ENCODE measurements at places on chromosomes 6 and 20. TPM values are rescaled to one million over a fixed set of nuclear protein-coding genes. Genes with fewer than 3 reads are reported as not detected.

The BTNL2 gene
- not detected for total RNA-seq

DNA sequence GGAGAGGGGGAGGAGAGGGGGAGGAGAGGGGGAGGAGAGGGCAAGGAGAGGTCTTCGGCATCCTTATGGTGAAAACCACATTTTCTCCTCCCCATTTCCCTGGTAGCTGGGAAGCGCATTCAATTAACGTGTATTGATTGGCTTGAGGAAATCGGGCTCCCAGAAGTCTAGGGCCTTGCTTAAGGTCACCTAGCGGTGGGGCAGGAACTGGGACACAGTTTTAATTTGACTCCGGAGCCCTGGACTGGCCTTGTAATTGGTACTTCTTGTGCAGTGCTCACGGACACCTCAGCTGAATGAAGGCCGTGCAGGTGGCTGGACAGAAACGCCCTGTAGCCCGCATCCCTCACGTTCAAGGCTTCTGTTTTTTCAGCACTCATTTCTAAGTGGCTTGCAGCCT is 42.8 kb downstream of the CTCFL start:
- H3K27ac ChIP-seq: no peak overlapping the region
- H3K36me3 ChIP-seq: no peaks in the 10 kb centered on the region
- H3K4me1 ChIP-seq: no peaks in the 10 kb centered on the region
- no peaks in the 10 kb centered on the region for H3K27me3 ChIP-seq
- DNase-seq: peak; percentile 15

GRCh38 chr6:96502915-96503314 is 18.7 kb upstream of the UFL1 start:
- H3K27ac ChIP-seq: no peak overlapping the region
- H3K4me1 ChIP-seq: no peaks in the 10 kb centered on the region
- no peaks in the 10 kb centered on the region for H3K36me3 ChIP-seq
- no peaks in the 10 kb centered on the region for H3K27me3 ChIP-seq
- DNase-seq: no peak

GRCh38 chr6:107122748-107123147 is 7.4 kb upstream of the BEND3 start:
- H3K27ac ChIP-seq: no peak overlapping the region
- no peak for DNase-seq
- H3K36me3 ChIP-seq: no peaks in the 10 kb centered on the region
- H3K4me3 ChIP-seq: no peak overlapping the region
- no peaks in the 10 kb centered on the region for H3K4me1 ChIP-seq

DNA sequence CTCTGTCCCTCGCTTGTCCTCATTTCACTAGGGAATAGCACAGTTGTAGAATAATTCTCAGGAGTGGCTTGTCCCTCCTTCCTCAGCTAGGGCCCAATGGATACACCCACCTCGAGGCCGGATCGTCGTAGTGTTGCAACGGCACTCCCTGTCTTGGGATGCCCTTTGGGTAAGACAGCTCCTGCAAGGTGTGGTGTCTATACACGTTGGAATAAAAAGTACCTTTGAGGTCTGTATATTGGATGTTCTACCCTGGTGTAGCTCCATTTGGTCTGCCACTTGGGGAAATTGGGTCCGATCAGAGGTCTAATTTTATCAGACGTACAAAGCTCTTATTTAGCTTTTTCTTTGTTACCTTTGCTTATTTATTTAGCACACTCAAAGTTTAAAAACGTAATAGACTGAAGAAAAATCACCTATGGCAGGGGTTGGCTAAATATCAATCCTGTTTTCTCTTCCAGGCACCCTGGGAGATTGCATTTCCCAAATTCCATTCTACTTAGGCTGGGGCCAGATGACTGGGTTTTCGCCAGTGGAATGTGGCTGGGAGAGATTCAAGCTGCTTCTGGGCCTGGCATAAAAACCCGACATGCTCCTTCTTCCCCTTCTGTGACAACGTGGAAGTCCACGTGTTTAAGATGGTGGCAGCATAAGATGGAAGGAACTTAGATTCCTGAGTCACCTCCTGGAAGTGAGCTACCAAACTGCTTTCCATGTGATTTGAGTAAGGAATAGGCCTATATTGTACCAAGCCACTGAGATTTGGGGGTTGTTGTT is 82.3 kb upstream of the CD83 start:
- peak; percentile 73 for DNase-seq
- peaks cover 13% of the 10 kb centered on the region for H3K4me1 ChIP-seq
- H3K27me3 ChIP-seq: no peaks in the 10 kb centered on the region
- no peak overlapping the region for H3K4me3 ChIP-seq
- peak overlapping the region; percentile 58 for H3K27ac ChIP-seq

DNA sequence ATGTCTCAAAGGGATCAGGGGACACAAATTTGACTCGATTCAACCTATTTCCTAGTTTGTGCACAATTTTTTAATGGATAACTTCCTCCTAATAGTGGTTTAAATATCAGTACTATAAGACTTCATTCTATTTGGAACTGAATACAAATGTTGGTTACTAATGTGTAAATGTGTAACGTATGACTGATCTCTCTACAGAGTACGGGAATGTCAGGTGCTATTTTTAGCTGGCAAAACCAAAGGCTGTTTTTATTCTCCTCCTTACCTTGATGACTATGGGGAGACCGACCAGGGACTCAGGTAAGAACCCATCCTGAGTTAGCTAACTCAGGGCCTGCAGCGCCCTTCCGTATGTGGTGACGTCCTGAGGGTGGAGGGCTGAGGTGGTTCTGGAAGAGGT is 33.0 kb downstream of the PRPH2 start:
- no peak overlapping the region for H3K4me3 ChIP-seq
- peaks cover 73% of the 10 kb centered on the region for H3K4me1 ChIP-seq
- no peak for DNase-seq
- H3K36me3 ChIP-seq: peaks cover 8% of the 10 kb centered on the region
- H3K27me3 ChIP-seq: no peaks in the 10 kb centered on the region

DNA sequence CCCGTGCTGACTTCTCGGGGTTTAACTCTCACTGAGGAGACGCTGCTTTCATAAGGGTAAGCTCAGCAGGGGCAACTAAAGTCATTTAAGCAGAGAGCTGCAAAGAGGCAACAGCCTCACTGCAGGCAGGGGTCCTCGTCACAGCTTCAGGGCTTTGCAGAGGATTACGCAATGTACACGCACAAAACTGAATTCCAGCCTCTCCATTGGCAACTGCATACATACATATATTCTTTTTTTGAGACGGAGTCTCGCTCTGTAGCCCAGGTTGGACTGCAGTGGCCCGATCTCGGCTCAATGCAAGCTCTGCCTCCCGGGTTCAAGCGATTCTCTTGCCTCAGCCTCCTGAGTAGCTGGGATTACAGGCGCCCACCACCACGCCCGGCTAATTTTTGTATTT is 2.4 kb downstream of the GMEB2 start:
- no peak for DNase-seq
- H3K4me1 ChIP-seq: peaks cover 60% of the 10 kb centered on the region
- peak overlapping the region; percentile 96 for H3K27ac ChIP-seq

DNA sequence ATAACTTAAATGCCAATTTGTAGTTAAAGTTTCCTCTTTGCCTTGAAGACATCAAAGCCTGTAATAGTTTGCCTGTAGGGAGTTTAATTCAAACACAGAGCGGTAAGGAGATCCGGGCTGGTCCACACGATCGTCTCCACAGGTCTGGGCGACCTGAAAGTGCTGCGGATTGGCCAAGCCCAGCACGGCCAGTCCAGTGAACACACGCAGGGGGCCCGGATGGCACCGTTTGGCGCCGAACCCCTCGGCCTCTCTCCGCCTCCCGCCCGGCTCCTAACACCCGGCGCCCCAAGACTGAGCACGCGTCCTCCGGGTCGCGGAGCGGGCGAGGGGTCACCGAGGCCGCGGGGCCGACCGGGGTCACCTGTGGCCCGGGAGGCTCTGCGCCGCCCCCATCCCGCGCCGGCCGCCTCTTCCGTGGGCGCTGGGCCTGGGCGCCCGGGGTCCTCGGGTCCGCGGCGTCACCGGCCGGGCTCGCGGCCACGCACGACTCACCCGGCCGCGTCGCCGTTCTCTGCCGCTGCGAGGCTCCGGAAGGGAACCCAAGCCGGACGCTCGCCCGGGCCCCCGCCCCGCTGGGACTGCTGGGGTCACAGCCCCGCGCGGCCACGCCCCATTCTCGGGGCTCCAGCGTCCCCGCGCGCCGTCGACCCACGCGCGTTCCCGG is 481 bp downstream of the SERPINB6 start:
- no peaks in the 10 kb centered on the region for H3K36me3 ChIP-seq
- DNase-seq: peak; percentile 82
- peaks cover 12% of the 10 kb centered on the region for H3K4me1 ChIP-seq

DNA sequence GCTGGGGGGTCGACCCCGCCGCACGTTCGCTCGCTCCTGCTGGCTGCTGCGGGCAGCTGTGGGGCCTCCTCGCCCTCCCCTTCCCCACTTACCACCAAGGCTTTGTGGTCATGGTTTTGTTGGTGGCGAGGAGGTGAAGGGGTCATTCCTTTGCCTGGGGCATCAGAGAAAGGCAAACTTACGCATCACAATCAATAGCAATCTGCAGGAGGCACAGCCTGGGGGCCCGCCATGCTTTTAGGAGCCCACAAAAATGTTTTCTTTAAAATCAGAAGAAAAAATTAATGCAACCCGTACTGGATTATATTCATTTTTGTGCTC is 137.0 kb downstream of the IMPG1 start:
- no peak overlapping the region for H3K27ac ChIP-seq
- no peaks in the 10 kb centered on the region for H3K4me1 ChIP-seq
- peak overlapping the region; percentile 31 for H3K4me3 ChIP-seq
- DNase-seq: no peak
- no peaks in the 10 kb centered on the region for H3K27me3 ChIP-seq
- H3K36me3 ChIP-seq: no peaks in the 10 kb centered on the region

DNA sequence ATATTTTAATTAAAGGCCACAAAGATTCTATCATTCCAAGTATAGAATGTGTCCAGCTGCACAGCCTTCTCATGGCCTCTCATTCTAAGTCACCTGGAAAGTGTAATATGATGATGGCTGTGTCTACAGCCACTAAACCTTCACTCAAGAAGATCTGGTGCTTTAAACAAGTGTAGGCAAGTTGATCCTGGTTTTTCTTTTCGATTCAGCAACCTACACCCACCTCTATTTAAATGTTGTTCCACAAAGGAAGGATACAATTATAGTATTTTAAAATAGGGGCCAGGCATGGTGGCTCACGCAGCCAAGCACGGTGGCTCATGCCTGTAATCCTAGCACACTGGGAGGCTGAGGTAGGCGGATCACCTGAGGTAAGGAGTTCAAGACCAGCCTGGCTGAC is 25.5 kb upstream of the DST start:
- no peak overlapping the region for H3K27ac ChIP-seq
- H3K4me3 ChIP-seq: no peak overlapping the region
- H3K27me3 ChIP-seq: no peaks in the 10 kb centered on the region
- no peaks in the 10 kb centered on the region for H3K36me3 ChIP-seq

DNA sequence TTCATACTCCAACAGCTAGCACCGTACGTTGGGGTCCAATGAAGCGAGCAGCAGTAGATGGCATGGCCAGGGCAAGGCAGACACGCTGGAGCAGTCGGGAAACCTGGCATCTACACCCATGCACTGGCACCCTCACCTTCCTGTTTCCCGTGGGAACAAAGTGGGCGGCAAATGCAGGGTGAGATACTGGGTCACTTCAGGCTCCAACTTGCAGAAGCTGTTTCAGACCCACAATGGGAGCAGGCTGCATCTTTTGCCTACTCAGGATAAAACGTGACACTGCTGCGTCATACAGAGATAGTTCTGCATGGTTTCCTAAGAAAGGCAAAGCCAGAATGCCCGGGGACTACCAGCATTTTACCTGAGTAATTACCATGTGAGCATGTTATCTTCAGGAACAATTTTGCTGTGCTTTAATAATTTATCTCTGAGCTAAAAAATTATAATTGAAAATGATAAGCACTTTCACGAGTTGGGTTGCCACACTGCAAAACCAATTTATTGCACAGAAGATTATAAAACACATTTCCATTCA is 10.9 kb upstream of the CD93 start:
- no peak overlapping the region for H3K4me3 ChIP-seq
- H3K4me1 ChIP-seq: no peaks in the 10 kb centered on the region
- no peak overlapping the region for H3K27ac ChIP-seq
- no peaks in the 10 kb centered on the region for H3K27me3 ChIP-seq

The PRSS16 gene
- 32.0 TPM for total RNA-seq

The FHL5 gene
- total RNA-seq: 10.1 TPM

- H3K4me3 ChIP-seq: no peak overlapping the region
- no peaks in the 10 kb centered on the region for H3K36me3 ChIP-seq
- peak; percentile 17 for DNase-seq
- H3K4me1 ChIP-seq: peaks cover 6% of the 10 kb centered on the region
Observed at GRCh38 chr6:14476793-14477531, 359.4 kb downstream of the CD83 start.

DNA sequence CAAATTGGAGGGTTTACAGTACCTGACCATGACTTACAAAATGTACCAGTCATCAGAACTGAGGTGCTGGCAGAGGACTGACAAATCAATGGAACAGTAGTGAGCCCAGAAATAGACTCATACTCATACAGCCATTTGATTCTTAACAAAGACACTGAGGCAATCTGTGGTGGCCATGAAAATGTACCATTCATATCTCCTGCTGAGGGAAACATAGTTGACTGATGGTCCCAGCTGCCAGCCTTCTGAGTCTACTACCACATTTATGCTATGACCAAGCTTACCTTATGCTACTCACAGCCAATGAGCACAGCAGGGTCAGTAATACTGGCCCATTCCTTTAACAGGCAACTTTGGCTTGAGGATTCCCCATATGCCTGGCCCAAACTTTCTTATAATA is 88.6 kb downstream of the WASF1 start:
- no peaks in the 10 kb centered on the region for H3K36me3 ChIP-seq
- no peak overlapping the region for H3K27ac ChIP-seq
- peaks cover 2% of the 10 kb centered on the region for H3K4me1 ChIP-seq
- no peaks in the 10 kb centered on the region for H3K27me3 ChIP-seq
- H3K4me3 ChIP-seq: no peak overlapping the region

DNA sequence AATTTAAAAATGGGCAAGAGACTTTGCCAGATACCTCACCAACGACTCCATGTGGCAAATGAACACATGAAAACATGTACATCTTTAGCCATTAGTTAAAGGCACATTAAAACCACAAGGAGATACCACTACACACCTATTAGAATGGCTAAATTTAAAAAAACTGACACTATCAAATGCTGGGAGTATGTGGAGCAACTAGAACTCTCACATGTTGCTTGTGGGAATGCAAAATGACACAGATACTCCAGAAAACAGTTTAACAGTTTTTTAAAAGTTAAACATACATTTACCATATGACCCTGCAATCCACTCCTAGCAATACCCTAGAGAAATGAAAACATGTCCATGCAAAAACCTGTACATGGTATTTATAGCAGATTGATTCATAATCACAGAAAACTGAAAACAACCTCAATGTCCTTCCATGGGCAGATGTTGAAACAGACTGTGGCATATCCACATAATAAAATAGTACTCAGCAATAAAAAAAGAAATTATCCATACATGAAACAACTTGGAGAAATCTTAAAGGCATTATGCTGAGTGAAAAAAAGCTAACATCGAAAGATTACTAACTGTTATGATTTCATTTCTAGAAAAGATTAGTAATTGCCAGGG is 1.9 kb downstream of the RAB23 start:
- H3K36me3 ChIP-seq: no peaks in the 10 kb centered on the region
- no peaks in the 10 kb centered on the region for H3K27me3 ChIP-seq
- H3K4me1 ChIP-seq: peaks cover 12% of the 10 kb centered on the region
- H3K4me3 ChIP-seq: no peak overlapping the region
- DNase-seq: no peak

All from thyroid gland (tissue), 4 donors.